Gastrocnemius medialis (tissue), 4 donors: ENCODE measurements at places on chromosomes 16 and 17.
A peak's percentile ranks its signal among the peaks of the same experiment; 100 is the strongest.

GRCh38 chr16:84396537-84397008, 28.2 kb downstream of the ATP2C2 start:
- DNase-seq, result no peak

GRCh38 chr17:49631496-49631895, 46.4 kb downstream of the SPOP start:
- no peak for DNase-seq

- DNase-seq, result no peak
Measured at GRCh38 chr16:51355875-51356274, 204.8 kb upstream of the SALL1 start.

- peak; percentile 83 for DNase-seq
Measured at GRCh38 chr16:67170168-67170948, at the start of gene NOL3. TSS of gene NOL3 (plus strand) at chr16:67170538.

GRCh38 chr17:57567251-57567650, 177.8 kb downstream of the CCDC182 start:
- no peak for DNase-seq

GRCh38 chr16:9327253-9327652, 235.8 kb downstream of the HAPSTR1 start:
- DNase-seq, result no peak

GRCh38 chr17:51189162-51189561, 23.0 kb downstream of the NME2 start:
- DNase-seq, result no peak

GRCh38 chr17:43416998-43417890, 18.5 kb downstream of the ARL4D start:
- DNase-seq, result peak; percentile 28

- DNase-seq, result no peak
Measured at GRCh38 chr16:19393226-19394111, 24.2 kb upstream of the TMC5 start.

DNA sequence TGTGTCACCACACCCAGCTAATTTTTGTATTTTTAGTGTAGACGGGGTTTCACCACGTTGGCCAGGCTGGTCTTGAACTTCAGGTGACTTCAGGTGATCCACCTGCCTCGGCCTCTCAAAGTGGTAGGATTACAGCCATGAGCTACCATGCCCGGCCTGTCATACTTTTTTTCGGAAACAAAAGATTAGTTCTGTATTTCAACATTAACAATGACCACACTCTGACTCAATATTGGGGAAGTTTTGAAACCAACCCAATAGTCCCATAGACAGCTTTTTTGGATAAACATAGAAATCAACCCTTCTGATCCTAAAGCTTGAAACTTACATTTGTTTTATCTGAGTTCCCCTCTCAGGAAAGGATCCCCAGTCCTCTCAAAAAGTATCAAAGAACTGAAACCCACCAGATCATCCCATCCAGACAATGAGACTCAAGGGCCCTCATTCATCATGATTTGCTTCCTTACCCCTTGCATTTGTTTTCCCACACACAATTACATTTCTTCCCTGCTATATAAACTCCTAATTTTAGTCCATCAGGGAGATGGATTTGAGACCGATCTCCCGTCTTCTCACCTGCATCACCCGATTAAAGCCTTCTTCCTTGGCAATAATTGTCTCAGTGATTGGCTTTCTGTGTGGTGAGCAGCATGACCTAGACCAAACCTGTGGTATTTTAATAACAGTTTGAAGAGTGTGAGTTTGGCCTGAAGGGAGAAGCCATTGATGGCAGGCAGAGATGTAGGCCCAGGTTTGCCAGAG, 7.2 kb upstream of the AGRP start:
- no peak for DNase-seq

- no peak for DNase-seq
Measured at GRCh38 chr17:53724726-53725125, 98.0 kb upstream of the KIF2B start.

GRCh38 chr17:15112846-15113617, 152.1 kb downstream of the PMP22 start:
- no peak for DNase-seq

DNA sequence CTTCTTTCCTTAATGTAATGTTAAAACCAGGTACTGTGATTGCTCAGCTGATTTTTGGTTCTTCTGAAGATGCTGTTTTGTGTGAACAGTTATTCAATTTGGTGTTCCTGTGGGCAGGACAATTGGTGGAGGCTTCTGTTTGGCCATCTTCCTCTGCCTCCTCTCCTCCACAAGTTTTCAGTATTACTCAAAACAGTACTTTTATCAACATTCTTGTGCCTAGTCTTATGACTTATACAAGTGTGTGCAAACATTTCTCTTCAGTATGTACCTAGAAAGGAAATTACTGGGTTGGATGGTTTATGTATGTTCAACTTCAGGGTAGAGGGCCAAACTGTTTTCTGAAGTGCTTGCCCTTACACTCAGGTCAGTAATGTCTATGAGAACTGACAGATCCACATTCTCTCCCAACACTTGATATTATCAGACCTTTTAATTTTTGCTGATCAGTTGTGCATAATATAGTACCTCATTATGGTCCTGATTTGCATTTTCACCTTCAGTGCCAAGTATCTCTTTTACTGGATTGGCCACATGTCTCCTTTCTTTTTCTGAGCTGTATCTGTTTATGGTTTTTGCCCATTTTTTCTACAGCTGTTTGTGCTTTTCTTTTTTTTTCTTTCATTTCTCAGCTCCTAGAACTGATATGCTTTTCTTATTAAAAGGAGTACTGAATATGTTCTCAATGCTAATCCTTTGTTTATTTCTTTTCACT, 50.9 kb downstream of the ERCC4 start:
- DNase-seq, result no peak
